ENCODE measurements at places on chromosomes 1 and 21.

DNA sequence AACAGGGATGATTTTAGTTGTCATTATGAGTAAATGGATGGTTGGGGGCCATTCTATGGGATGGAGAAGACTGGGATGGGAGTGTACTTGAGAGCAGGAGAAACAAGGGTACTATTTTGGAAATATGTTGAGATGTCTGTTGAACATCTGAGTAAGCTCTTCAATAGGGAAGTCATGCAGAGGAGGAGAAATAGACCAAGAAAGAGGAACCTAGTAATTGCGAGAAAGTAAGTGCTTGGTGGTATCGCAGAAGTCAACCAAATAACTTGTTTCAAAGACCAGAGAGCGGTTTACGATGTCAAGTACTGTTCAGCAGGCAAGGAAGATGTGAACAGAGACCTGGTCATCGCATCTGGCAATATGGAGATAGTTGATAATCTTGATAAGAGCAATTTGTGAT, 22.4 kb upstream of the CHRM3 start:
- peaks cover 18% of the 10 kb centered on the region for H3K4me1 ChIP-seq
- H3K4me3 ChIP-seq, result no peak overlapping the region
- DNase-seq, result no peak
- no peaks in the 10 kb centered on the region for H3K36me3 ChIP-seq
- no peak overlapping the region for H3K27ac ChIP-seq
- no peaks in the 10 kb centered on the region for H3K27me3 ChIP-seq

GRCh38 chr1:100708476-100709062, 11.0 kb upstream of the VCAM1 start:
- no peaks in the 10 kb centered on the region for H3K36me3 ChIP-seq
- no peak for DNase-seq
- H3K4me1 ChIP-seq, result no peaks in the 10 kb centered on the region
- no peaks in the 10 kb centered on the region for H3K27me3 ChIP-seq
- H3K27ac ChIP-seq, result no peak overlapping the region

GRCh38 chr1:17309426-17310067, 1.6 kb downstream of the PADI4 start:
- no peak overlapping the region for H3K27ac ChIP-seq
- no peak for DNase-seq
- H3K36me3 ChIP-seq, result no peaks in the 10 kb centered on the region

DNA sequence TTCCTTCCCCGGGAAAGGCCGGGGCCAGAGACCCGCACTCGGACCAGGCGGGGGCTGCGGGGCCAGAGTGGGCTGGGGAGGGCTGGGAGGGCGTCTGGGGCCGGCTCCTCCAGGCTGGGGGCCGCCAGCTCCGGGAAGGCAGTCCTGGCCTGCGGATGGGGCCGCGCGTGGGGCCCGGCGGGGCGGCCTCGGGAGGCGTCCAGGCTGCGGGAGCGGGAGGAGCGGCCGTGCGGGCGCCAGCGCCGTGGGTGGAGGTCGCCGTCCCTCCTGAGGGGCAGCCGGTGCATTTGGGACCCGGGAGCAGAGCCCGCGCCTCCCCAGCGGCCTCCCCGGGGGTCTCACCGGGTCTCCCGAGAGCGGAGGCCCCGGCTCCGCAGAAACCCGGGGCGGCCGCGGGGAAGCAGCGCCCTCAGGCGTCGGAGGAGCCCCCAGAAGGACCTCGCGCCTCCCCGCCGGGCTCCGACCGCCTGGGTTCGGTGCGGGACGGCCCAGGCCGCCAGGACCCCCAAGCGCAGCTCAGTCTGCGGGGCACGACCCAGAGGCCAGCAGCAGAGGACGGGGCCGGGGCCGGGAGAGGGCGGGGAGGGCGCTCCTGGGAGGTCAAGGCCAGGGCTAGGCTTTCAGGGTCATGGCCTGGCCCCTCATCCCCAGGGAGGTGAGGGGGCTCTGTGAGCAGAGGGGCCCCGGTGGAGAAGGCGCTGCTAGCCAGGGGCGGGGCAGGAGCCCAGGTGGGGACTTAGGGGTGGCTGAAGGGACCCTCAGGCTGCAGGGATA, 7.2 kb upstream of the SLX9 start:
- peaks cover 28% of the 10 kb centered on the region for H3K4me1 ChIP-seq
- no peak overlapping the region for H3K27ac ChIP-seq
- no peaks in the 10 kb centered on the region for H3K36me3 ChIP-seq
- DNase-seq, result no peak
